ENCODE measurements at places on chromosomes 5 and 9.

GRCh38 chr5:136399527-136399926 is 34.2 kb upstream of the TRPC7 start:
- no peak for DNase-seq

- no peak for DNase-seq
Observed at GRCh38 chr5:130270786-130271185, 366.5 kb downstream of the CHSY3 start.

DNA sequence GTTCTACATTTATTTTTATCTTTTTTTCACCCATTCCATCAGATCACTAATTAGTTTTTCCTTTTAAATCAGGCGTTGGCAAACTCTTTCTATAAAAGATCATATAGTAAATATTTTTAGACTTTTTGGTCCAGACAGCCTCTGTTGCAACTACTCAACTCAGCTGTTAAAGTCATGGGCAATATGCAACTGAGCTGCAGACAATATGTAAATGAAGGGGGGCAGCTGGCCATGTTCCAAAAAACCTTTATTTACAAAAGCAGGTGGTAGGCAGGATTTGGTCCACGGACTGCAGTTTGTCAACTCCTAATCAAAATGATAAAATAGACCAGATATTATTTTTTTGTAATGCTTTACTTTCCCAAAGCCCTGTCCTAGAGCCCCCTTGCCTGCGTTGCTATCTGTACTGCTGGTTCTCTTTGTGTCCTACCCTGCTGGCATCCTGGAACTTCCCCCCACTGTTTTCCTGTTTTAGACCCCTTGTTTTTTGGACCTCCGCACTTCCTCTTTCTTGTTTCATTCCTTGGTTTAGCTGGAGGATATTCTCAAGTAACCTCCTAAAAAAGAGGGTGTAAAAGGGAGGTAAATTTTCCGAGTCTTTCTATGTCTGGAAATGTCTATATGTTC is 24.7 kb upstream of the TNFSF8 start:
- no peak for DNase-seq

- peak; percentile 91 for DNase-seq
Observed at GRCh38 chr5:110354311-110354710, 372.2 kb downstream of the TMEM232 start.

- peak; percentile 58 for DNase-seq
Observed at GRCh38 chr5:112917453-112917995, 4.5 kb downstream of the REEP5 start.

DNA sequence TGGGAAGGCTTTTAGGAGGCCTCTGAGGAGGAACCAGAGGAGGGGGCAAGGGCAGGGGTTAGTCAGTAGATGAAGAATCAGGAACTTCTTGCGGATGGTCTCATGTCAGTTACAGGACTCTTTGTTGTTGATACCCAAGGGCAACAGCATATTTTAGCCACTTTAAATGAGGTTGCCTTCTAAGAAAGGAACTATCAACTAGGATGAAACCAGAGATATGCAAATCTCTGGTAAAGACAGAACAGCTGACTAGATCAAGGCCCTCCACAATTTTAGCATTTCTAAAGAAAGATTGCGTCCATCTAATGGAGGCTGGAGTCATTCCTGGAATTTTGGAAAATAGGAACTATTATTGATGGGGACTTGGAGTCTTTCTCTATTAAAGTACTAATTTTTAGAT is 57.7 kb upstream of the KLF4 start:
- DNase-seq, result no peak

GRCh38 chr5:112379542-112380325 is 39.3 kb downstream of the EPB41L4A start:
- no peak for DNase-seq

DNA sequence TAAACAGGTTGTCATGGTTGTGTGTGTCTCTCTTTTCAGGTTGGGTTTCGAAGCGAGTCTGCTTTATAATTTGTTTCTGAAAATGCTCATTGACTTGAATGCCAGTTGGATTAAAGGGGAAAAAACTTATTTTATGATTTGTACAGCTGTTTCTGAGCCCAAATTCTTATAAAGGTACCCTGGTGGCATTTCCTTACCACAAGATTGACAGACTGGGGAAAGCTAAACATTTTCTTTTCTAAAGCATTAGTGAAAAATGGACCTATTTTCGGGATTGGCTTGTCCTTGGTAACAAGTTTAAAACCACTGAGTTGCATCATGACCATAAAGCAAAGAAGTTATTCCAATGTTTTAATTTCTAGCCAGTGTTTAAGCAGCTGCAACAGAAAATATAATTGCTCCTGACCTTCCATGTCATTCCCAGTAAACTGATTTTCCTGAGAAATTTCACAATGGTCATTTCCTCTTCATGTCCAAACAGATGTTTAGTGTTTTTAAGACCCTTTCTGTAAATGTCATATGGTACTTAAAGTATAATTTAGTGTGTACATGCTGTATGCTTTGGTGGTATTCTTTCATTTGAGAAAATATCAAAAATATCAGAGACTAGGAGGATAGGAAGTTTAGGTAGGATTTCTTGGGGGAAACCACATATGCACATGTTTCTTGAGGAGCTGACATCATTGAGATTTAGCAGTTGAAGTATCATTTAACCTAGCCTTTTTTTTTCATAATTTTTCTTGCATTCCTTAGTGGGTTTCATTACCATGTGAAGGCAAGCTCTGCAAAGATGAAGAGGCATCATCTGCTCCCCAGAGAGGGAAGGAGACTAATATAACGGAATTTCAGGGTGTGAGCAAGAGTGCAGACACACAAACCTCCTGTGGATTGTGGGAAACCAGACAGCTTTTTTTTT is 667.1 kb upstream of the RGMB start:
- peak; percentile 97 for DNase-seq

DNA sequence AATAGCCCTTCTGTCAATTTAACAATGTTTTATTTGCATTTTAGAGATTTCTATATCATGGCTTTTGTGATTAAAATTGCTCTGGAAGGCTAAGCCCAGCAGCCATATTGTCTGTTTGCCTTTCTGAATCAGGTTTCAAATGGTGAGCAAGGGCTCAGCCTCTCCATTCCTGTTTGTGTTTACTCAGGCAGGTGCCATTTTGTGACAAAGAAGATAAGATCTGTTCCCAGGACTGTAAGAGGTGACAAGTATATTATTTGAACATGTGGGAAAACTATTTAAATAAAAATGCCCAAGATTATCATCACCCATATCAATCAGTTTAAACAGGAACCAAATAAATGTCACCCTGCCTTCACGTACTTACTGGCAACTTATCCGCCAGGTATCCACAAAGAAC is 641.3 kb upstream of the KLF4 start:
- DNase-seq, result no peak

DNA sequence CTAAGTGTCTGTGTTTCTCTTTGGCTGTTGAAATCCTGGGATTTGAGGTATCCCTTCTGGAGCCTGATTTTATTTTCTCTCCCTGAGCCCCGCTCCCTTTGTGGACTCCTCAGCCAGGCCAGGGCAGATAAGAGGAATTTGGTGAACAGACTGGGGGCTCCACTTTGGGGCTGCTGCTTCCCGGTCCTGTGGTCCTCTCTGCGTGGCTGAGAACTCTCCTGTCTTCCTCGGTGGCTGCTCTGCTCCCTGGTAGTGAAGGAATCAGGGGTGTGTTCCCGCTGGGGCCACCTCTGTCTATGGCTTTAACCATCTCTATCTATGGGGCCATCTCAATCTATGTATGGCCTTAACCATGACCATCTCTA is 71.7 kb upstream of the SH3PXD2B start:
- DNase-seq, result no peak

- peak; percentile 60 for DNase-seq
Observed at GRCh38 chr5:143241892-143242291, 161.6 kb downstream of the NR3C1 start.

GRCh38 chr5:169655353-169655752 is 18.3 kb downstream of the DOCK2 start:
- no peak for DNase-seq

GRCh38 chr5:108642170-108642906 is 105.4 kb upstream of the FER start:
- DNase-seq, result peak; percentile 68

- peak; percentile 24 for DNase-seq
Observed at GRCh38 chr9:91395106-91395552, 28.5 kb downstream of the NFIL3 start.

DNA sequence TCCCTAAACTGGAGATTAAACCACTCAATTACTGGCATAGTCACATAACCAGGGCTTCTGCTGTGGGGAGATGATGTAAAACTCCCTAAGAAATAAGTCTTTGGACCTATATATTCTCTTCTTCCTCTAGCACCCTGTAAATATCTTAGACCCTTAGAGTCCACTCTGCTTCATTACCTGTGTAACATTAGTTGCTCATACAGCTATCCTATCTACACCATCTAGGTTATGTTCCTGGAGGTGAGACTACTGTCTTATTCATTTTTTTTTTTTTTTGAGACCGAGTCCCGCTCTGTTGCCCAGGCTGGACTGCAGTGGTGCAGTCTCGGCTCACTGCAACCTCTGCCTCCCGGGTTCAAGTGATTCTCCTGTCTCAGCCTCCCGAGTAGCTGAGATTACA is 9.6 kb upstream of the TICAM2 start:
- no peak for DNase-seq

- peak; percentile 74 for DNase-seq
Observed at GRCh38 chr9:87213948-87214347, 266.6 kb upstream of the GAS1 start.

DNA sequence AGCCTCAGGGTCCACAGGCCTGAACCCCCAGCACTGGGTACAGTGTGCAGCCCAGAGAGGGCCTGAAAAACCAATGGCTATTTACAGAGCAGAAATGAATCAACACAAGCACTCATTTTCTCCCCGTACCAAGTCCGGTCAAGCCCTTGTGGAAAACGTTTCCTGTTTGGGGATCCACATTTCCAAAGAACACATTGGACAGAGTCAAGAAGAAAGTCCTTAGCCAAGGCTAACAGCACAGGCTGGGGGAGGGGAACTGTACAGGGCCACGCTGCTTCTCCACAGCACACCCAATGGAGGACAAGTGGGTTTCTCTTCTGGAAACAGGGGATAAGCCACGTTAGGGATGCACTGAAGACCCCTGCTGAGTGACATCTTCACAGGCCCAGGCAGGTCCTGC is 62.3 kb downstream of the NSUN2 start:
- DNase-seq, result no peak

DNA sequence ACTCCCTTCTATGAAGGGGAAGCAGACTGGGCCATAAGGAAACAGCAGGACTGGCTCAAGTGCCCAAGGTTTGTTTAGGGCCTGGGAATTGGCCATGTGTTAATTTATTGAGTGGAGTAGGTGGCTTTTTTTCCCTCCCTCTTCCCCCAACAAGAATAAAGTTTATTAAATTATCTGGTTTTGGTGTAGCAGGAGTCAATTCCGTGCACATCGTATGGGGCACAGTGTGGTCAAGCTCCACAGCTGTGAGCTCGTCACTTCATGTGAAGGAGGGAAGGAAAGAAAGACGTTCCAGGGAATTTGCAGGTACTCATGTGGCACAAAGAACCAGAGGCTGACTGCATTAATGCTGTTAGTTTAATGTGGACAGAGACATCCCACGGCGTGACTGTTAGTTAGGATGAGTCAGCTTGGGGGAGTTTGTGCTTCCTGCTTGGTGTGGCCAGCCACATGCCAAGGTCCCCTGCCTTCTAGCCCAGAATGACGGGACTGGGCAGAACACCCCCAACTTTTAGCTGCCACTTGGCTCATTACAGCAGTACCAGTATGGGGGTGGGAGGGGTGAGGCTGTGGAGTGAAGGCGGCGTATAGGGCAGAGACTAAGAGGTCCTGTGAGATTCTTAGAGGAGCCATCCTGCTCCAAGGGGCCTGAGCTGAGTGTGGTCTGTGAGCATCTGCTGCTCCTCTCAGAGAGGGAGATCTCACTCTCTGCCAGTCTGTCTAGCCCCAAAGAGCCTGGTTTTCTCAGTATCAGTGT is 33.2 kb downstream of the CSF1R start:
- peak; percentile 68 for DNase-seq

DNA sequence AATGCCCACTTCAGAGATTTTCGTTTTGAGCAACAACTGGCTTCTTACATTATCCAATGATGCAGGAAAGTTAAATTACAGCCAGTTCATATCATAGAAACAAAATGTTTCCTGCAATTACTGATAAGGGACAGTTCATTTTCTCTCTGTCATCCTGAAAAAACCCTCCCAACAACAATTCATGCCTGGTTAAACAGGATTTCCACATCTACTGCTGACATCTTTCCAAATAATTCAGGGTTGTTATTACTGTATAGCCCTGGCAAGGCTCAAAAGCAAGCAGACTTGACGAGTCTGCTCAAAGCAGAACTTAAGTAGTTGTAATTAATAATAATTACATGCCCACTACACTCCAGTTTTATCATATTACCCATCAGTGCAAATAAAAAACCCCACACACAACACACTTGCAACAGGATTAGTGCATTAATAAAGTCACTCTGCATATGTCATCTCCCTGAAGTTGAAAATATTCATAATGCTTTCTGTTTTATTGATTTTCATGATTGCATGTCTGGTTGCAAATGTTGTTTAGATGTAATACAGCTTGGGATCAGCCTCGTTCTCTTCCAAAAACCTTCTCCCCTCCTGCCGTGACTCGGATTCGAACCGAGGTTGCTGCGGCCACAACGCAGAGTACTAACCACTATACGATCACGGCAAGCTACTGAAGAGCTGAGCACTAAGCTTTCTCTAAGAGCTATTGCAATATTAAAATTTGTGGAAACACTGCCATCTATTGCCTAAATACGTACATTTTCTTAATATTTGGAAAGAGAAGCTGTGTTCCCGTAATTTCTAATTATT is 119.6 kb upstream of the NFIB start:
- peak; percentile 67 for DNase-seq

DNA sequence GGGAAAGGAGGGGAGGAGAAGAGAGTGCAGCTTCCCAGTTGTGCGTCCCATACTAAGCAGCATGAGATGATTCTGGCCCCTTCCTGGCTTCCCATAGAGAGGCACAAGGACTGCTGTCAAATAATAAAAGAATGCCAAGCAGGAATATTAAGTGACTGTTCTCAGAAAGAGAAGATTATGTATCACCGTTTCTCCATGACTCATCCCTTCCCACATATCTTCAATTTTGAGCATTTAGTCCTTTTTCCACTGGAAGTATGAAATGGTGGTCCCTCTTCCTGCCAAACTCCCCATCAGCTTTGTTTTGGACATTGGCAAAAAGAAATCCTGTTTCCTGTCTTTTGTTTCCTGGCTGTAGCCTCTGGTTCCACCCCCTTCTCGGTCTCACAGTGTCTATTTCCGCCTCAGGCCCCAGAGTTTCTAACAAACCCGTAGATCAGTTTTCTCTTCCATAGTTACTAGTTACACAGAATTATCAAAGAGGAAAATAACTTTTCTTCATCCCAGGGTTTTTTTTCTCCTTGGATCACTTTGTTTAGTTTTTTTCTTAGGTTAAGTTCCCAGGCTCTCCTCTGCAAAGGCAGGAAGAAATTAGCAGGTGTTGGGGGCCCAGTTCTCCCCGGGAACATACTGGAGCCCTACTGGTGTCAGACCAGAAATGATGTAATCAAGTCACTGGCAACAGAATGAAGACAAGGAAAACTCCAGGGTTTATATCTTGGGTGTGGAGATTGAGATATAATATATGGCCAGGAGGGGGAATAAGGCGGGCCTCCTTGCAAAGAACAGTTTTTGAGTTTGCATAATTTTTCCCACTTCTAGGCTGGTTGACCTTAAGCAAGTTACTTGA is 26.4 kb upstream of the ARHGAP26 start:
- DNase-seq, result peak; percentile 60

Measured in fibroblast of upper back skin (primary cell).